ENCODE measurements at places on chromosomes 16 and 17. TPM values are rescaled to one million over a fixed set of nuclear protein-coding genes. Genes with fewer than 3 reads are reported as not detected.

DNA sequence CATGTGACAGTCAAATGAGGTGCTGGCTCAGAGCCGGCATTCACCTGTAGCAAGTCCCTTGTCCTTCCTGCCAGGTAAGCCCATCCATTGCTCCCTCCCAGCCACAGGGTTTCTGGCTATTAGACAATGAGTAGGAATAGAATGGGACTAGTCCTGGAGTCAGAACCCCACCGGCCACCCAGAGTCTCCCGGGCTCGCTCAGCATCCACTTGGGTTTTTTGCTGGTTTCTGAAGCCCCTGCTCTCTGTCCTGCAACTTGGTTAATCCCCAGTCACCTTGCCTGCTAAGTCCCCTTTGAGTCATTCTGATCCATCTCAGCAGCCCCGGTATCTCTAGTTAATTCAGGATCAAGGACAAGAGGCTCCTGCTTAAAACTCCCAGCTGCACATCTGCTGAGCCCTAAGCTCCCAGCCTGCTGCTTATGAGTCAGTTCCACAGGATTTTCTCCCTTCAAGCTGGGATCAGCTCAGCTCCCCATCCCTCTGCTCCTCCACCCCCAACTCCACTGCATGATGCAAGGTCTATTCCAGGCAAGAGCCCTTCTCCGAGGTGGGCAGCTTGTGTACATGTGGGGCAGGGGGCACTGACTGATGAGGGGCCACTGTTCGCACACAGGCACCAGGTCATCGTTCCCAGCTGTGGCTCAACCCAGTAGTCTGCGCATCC is 19.9 kb upstream of the MRPS23 start:
- no peak for DNase-seq

GRCh38 chr16:21205303-21205702 is 6.1 kb downstream of the ZP2 start:
- no peak for DNase-seq

- DNase-seq = no peak
These were observed 4.1 kb downstream of the ASIC2 start for GRCh38 chr17:33288954-33289353.

DNA sequence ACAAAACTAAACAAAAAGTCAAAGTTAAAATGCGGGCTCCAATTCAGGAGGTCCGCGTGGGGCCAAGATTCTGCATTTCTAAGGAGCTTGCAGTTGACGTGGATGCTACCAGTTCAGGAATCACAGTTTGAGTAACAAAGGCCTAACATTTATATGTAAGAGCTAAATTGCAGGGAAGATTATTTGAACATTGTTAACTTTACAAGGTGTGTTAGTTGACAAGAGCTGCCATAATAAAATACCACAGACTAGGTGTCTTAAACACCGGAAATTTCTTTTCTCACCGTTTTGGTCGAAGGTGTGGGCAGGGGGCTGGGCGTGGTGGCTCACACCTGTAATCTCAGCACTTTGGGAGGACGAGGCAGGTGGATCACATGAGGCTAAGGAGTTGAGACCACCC is 24.8 kb upstream of the CMIP start:
- no peak for DNase-seq

- DNase-seq = no peak
These were observed 57.2 kb downstream of the NUP88 start for GRCh38 chr17:5362162-5362811.

DNA sequence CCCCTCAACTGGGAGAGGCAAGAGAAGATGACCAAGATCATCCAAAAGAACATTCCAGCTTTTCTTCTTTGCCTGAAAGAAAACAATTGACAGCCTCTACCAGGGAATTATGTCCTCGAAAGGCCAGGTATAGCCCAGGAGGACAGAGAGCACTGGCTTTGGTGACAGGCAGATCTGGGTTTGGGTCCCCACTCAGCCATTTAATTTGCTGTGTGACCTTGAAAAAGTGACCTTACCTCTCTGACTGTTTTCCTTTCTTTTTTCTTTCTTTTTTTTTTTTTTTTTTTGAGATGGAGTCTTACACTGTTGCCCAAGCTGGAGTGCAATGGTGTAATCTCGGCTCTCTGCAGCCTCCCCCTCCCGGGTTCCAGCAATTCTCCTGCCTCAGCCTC is 27.7 kb upstream of the KIFC3 start:
- no peak for DNase-seq

DNA sequence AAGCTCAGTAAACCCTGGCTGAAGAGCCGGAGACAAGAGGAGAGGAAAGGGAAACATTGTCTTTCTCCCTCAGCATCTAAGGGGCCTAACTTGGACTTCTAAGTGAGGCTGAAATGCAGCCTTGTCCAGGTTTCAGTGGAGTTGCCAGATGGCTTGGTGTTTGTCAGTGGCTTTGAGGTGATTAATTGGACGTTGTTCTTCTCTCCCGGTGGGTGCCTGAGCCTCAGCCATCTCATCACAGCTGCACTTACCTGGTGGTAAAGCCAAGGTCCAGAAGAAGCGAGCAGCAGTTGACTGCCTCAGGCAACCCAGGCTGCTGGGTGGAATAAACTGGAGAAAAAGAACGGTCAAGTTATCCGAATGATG is 202.2 kb upstream of the NLRP1 start:
- no peak for DNase-seq

DNA sequence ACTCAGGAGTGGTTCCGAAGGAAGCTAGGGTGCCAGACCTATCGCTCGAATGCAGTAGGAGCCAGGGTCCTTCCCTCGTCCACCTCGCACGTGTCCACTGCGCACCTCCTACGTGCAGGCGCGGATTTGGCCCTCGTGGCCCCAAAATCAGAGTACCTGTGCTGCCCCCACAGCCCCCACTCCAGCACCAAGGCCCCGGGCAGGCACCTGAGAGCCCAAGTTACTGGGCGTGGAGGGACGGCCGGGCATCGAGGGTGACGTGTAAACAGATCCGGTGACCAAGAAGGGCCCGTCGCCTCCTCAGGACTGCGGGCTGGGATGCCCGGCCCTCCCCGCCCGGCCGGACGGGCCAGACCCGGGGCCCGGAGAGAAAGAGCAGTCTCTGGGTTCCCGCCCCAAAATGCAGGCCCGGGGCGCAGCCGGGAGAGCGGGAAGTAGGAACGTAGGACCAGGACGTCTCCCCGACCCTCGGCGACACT is 492 bp downstream of the SLC25A39 start:
- peak; percentile 26 for DNase-seq

- DNase-seq = no peak
These were observed 150.3 kb downstream of the C16orf95 start for GRCh38 chr16:87166934-87167333.

- no peak for DNase-seq
These were observed 72.6 kb downstream of the TMEM100 start for GRCh38 chr17:55649957-55650597.

DNA sequence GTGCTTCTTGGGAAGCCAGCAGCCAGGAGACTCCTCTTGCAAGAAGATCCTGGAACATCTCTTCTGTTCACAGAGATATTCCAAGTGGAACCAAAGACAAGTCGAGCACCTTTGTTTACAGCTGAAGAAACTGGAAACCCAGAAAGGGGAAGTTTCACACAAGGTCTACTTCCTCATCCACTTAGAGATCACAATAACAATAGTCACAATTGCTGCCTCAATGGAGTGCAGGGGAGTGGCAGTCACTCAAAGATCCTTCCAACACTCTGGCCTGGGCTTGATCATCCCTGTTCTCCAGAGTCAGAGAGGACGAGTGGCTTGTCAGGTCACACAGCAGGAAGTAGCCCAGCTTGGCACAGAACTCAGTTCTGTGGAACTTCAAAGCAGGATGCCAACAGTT is 46.9 kb upstream of the SIAH1 start:
- DNase-seq = no peak

DNA sequence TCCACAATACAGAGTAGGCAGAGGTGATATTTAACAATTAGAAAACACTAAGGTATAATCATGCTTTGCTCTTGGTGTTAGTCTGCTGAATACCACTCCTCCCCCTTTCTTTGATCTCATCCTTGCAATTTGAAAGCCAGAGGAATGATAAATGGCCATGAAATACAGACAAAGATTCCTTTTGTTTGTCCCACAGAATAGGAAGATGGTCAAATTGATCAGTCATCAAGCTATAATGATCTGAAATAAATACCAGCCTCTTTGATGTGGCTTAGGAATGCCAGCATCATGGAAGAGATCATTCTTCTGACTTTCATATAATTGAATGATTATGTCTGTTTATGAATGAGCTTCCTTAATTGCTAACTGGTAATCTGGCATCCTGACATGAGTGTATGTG is 1541.7 kb upstream of the CDH8 start:
- DNase-seq = no peak

GRCh38 chr16:72858665-72859493 is 189.0 kb downstream of the ZFHX3 start:
- no peak for DNase-seq

DNA sequence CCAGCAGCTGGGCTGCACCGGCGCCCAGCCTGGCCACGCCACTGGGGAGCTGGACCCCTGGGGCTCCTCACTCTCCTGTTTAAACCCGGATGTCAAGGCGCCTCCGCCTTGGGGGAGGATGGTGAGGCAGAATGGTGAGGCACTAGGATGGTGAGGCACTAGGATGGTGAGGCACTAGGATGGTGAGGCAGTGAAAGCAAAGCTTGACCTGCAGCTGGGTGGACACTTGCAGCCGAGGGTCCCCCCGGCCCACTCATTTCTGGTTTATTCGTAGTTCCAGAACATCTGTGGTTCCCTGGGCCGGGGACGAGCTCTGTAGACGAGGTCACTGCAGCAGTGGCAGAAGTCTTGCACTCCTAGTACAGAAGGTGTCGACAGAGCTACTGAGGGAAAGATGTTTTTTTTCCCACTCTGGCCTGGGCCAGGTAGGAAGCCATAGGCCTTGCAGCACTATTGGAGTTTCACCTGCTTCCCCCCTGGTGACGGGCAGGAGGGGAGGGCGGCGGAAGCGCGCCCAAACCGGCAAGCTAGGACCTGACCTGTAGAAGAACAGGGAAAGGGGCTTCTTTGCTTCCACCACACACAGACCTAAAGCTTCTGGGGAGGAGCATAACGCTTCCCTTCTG is 1.1 kb upstream of the HNF1B start:
- no peak for DNase-seq

- no peak for DNase-seq
These were observed 108.5 kb downstream of the PCTP start for GRCh38 chr17:55859301-55859795.

GRCh38 chr17:11488407-11488806 is 109.9 kb upstream of the DNAH9 start:
- no peak for DNase-seq

- peak; percentile 14 for DNase-seq
These were observed 82.3 kb downstream of the MARCHF10 start for GRCh38 chr17:62725791-62726249.

GRCh38 chr16:55725055-55725777 is 69.4 kb downstream of the SLC6A2 start:
- no peak for DNase-seq

DNA sequence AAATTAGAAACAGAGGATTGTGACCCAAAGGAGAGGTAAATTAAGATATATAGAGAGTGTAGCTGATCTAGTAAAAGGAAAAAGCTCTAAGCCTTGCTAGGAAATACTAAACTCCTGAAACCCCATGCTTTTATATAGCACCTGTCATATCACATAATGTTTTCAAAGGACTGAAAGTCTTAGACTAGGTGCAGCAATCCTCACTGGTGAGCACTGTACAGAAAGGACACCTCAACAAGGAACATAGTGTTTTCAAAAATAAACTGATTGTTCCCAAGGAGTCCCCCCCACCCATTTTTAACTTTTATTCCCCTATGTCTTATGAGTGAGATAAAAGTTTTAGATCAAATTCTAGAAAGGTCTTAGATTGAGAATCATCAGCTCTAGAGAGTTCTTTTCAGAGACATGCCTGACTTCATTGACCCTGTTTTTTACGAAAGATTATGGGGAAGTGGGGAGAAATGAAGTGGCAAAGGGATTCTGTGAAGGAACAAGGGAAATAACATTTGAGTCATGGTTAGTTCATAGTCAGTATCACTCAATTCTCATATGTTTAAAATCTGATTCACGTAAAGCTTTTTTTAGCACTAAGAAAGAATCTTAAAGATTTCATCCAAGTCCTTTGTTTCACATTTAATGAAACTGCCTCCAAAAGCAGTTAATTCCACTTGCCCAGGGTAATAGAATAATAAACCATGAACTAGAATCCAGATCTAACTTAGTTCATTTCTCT is 166.4 kb downstream of the CYB561 start:
- peak; percentile 30 for DNase-seq

- peak; percentile 11 for DNase-seq
These were observed 1.2 kb downstream of the MAF start for GRCh38 chr16:79599256-79599836.

GRCh38 chr16:69871708-69872107 is 79.4 kb upstream of the CLEC18A start:
- DNase-seq = no peak

DNA sequence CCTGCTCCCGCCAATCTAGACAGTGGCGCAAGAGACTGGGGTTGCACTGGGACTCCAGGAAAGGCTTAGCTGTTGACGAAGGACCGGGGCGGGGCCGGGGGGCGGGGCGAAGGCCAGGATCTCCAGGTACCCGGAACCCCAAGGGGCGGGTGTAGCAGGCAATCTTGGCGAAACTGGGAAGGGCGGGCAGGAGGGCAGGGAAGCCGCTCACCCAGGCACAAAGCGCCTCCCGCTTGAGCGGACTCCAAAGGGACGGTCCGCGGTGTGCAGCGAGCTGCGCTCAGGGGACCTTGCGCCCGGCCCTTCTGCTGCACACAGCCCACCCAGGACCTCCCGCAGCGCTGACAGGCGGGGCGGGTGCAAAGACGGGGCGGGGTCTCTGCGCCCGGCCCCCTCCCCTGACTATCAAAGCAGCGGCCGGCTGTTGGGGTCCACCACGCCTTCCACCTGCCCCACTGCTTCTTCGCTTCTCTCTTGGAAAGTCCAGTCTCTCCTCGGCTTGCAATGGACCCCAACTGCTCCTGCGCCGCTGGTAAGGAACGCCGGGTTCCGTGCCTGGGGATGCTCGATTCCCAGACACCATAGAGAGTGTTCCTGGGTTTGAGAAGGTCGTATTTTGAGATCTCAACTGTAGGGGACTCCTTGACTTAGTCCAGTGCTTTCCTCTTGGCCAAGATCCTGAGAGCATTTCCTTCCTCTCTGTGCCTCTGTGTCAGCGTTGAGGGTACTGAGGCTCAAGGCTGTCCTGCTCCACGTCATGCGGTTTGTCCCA is at the start of gene MT1F:
MT1F (plus strand) TSS at position 405 of the 772 bp plus-strand sequence; CDS start at position 505, 100 bp downstream.
- DNase-seq = peak; percentile 50

DNAH9 gene
- total RNA-seq = not detected

CCL11 gene
- total RNA-seq = not detected

PRSS53 gene
- total RNA-seq = 2.0 TPM

CD300LD gene
- not detected for total RNA-seq

UTS2R gene
- not detected for total RNA-seq

MRPL45 gene
- total RNA-seq = 37.8 TPM

ZFP3 gene
- total RNA-seq = 2.0 TPM

GNAO1 gene
- under 0.01 TPM for total RNA-seq

KRTAP9-3 gene
- total RNA-seq = not detected

SERPINF2 gene
- total RNA-seq = 0.17 TPM

CACNA1G gene
- total RNA-seq = not detected

SOST gene
- 0.05 TPM for total RNA-seq

CCDC40 gene
- total RNA-seq = 1.4 TPM

Data from dermis blood vessel endothelial cell (primary cell).